CD4-positive, alpha-beta memory T cell (primary cell): ENCODE measurements at places on chromosomes 11 and 22. TPM values are rescaled to one million over a fixed set of nuclear protein-coding genes. Genes with fewer than 3 reads are reported as not detected.

C22orf42 gene
- total RNA-seq, result not detected

LRRC75B gene
- total RNA-seq, result 0.19 TPM

DDTL gene
- 5.3 TPM for total RNA-seq

C2CD3 gene
- 52.7 TPM for total RNA-seq

P2RX6 gene
- total RNA-seq, result 1.2 TPM

SCGB1D2 gene
- total RNA-seq, result not detected

TBX10 gene
- total RNA-seq, result not detected

TCN1 gene
- total RNA-seq, result 0.42 TPM

GRCh38 chr22:44876921-44877320 lies 124.5 kb downstream of the ARHGAP8 start:
- no peak for DNase-seq

DNA sequence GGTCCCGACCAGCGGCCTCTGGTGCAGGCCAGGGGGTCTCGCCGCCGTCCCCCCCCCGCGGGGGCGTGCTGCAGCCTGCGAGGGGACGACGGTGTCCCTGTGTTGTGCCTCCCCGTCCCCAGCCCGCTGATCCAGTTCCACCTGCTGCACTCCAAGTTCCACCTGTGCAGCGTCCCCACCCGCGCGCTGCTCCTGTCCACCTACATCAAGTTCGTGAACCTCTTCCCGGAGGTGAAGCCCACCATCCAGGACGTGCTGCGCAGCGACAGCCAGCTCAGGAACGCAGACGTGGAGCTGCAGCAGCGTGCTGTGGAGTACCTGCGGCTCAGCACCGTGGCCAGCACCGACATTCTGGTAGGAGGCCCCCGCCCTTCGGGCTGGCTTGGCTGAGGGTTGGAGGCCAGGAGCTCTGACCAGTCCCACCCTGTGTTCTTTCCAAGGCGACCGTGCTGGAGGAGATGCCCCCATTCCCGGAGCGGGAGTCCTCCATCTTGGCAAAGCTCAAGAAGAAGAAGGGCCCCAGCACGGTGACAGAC lies 42.8 kb downstream of the MUC6 start:
- no peak for DNase-seq

DNA sequence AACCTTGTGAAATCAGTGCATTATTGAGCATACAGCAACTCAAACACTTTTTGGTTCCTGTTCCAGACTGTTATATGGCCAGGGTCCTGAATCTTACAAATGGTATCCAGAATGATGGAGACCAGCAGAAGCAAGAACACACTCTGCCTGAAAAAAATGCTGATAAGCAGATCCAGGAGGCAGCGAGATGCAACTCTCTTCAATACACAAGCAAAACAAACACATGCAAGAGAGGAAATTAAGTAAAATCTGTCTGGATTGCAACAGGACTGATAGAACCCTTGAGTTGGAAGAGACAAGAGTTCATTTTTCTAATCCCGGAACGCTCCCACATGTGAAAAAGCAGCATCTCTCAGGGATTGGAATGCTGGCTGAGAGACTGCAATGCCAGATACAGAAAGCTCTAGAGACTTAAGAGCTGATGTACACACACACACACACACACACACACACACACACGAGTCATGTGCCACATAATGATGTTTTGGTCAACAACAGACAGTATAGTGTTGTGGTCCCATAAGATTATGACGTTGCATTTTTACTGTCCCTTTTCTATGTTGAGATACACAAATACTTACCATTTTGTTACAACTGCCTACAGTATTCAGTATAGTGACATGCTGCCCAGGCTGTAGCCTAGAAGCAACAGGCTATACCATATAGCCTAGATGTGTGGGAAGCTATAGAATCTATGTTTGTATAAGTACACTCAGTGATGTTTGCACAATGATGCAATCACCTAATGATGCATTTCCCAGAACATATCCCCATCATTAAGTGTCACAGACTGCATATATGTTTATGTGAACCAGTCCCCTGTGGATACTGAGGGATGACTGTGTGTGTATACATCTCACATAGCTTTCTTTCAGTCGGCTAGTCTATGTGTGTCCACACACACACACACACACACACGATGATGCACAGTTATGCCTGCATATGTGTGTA lies 406.6 kb downstream of the LARGE1 start:
- no peak for DNase-seq

- DNase-seq, result no peak
Measured at GRCh38 chr11:29957431-29957830, 59.4 kb downstream of the KCNA4 start.

- no peak for DNase-seq
Measured at GRCh38 chr11:32255841-32256240, 165.0 kb downstream of the RCN1 start.

DNA sequence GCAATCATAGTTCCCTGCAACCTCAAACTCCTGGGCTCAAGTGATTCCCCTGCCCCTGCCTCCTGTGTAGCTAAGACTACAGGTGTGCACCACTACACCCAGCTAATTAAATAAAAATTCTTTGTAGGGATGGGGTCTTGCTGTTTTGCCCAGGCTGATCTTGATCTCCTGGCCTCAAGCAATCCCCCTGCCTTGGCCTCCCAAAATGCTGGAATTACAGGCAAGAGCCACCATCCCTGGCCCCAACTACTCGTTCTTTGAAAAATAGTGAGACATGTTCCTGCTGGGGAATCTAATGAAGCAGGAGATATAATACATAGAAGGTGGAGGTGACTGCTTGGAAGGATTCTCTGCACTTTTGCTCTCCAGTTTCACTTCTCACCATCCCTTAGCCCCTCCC lies 40.1 kb upstream of the RFPL3 start:
- DNase-seq, result no peak

GRCh38 chr11:93532281-93532789 lies 10.9 kb downstream of the SMCO4 start:
- DNase-seq, result no peak

DNA sequence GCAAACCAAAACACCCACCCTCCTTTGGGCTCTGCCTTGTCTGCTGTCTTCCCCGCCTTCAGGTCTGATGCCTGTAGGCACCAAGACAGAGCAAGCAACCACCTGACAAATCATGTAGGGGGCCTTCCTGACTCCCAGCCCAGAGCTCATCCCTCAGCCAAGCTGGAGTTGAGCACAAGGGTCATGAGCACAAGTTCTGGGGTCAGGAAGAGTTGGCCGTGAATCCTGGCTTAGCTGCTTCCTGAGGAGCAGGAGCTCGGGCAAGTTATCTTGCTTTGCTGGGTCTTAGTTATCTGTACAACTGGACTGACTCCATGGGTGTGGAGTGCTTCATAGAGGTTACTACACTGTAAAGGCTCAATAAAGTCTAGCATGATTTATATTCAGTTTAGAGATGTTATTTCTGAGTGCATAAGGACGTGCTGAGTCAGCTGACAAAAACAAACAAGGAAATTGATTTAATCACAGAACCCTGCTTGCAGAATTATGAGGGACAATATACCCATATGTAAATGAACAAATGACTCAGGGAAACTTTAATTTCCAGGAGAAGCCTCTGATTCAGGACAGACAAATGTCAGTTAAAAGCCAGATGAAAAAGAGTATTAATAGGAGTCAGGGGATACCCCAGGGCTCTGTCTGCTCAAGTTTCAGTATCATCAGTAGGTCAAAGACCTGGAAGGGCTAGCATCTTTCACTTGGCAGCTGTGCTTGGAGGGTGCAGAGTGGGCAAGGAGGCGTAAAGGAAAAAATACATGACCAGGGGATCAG lies 15.0 kb upstream of the APOA1 start:
- DNase-seq, result no peak

GRCh38 chr11:125941619-125942611 lies 3.9 kb upstream of the VSIG10L2 start:
- DNase-seq, result peak; percentile 27

DNA sequence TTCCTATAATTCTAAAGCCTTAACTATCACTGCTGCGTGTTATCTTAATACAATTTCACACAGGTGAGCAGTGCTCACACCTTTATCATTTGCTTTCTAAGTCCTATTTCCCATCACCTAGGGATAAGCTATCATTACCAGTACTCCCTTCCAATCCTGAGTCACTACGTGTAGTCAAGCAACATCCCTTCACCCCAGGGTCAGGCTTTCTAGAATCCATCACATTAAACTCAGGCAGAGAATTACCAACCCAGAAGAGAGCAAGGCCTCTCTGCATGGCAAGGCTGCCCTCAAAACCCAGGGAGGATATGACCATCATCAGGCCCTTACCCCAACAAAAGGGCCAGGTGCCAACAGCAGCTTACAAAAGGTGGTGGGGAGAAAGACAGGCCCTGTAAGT lies 9.8 kb downstream of the PACSIN2 start:
- DNase-seq, result no peak

DNA sequence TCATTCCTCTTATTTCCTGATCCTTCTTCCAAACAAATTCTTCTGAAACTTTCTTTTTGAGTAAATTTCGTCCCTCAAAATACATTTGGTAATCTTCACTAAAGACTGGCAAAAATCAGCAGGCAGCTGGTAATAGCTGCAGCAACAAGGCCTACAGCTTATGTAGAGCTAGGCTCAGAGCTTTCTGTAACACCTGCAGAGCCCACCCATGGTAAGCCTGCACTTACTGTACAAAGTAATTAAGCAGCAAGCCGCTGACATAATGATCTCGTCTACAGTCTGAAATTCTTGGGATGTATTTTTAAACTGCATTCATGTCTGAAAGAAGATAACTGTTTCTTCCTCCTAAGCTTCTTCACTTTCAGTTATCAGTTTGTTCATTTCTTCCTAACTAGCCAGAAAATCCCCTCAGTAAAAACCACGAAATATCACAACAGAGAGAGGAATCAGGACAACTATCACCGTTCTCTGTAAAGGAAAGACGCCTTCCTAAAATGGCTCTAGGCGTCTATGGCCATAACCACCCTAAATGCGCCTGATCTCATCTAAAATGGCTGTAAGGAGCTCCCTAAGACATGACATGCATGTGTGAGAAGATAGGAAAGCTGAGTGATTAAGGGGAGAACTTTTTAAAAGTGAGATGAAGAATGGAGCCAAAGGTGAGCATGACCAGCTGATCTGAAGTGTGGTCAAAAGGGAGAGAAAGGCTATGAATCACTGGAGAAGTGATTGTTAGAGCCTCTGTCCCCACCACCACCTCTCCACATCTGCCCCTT lies 56.2 kb downstream of the DENND5A start:
- no peak for DNase-seq

DNA sequence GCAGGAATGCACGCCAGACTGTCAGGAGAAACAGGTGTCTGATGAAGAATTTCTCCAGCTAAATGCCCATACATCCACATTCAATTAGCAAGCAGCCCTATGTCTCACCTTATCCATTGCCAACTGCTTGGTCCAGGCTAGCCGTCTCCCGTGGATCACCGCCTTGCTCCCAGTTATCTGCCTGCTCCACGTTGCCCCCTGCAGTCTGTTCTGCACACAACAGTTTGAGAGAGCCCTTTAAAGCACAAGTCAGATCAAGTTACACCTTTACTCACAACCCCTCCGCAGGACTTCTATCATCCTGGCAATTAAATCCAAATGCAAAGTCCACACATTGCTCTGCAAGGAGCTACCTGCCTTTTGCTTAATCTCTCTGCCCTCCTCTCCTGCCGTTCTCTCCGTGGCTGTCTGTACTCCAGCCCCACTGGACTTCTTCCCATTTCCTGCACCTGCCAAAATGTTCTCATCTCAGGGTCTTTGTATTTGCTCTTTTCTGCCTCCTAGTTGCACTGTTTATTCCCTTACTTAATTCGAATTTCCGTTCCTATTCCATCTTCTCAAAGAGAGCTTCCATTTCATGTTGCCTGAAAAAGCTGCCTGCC lies 185.3 kb upstream of the LARGE1 start:
- no peak for DNase-seq

GRCh38 chr11:63945477-63946163 lies 6.8 kb downstream of the NAA40 start:
- peak; percentile 49 for DNase-seq

DNA sequence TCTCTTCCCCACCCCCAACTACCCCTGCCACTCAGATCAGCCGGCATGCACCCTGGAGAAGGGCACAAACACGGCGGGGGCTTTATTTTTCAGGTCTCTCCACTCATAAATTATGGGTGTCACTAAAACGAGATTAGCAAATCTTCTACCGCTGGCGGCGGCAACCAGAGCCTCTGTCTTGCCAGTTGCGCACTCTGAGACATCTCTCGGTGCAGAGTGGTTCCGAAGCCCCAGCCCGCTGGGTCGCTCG lies 125.3 kb upstream of the C11orf58 start:
- DNase-seq, result no peak

GRCh38 chr11:1307163-1307870 lies 2.1 kb downstream of the TOLLIP start:
- no peak for DNase-seq

- DNase-seq, result no peak
Measured at GRCh38 chr22:50081426-50082196, 3.6 kb downstream of the MLC1 start.

DNA sequence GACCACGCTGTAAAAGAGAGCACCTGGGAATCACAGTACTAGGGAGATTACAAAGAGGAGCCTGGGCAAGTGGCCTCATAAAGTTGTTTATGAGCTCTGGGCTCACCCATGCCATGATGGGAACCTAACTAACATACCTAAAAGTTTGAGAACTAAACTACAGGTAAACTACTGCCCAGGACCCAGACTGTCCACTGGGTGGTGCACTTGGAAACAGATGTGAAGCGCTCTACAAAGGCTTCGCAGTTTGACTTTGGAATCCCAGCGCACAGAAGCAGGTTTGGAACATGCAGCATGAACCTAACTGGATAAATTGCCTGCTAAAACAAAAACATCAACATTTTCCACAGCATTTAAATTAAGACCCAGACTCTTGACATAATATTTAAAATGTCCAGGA lies 418.6 kb downstream of the FAM181B start:
- DNase-seq, result no peak

GRCh38 chr11:65419772-65420481 lies 2.7 kb upstream of the NEAT1 start:
- peak; percentile 62 for DNase-seq

DNA sequence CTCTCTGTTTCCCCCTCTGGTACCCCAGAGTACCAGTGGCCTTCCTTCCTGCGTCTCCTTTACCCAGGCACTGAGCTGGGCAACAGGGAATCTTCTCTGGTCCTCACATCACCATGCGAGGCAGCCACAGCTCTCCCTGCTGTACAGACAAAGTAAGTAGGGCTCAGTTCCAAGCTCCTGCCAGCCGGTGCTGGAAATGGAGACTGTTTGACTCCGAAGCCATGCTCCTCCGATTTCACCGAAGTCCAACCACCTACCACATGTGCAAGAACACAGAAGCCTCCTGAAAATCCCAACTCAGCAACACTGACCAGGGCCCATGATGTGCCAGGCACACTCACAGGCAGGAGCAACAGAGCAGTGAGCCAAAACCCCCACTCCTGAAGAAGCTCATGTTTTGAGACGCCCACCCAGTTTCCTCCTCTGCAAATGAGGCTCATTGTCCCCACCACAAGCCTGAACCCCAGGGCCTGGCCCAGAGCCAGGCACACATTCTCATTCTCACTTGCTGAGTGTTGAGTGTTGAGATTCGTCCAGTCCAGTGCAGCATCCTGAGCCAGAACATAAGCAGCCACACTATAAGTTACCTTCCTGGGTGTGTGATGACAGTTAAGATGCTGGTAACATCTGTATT lies 156.0 kb downstream of the MPPED1 start:
- DNase-seq, result no peak
